ENCODE measurements at places on chromosomes 2 and 18.

DNA sequence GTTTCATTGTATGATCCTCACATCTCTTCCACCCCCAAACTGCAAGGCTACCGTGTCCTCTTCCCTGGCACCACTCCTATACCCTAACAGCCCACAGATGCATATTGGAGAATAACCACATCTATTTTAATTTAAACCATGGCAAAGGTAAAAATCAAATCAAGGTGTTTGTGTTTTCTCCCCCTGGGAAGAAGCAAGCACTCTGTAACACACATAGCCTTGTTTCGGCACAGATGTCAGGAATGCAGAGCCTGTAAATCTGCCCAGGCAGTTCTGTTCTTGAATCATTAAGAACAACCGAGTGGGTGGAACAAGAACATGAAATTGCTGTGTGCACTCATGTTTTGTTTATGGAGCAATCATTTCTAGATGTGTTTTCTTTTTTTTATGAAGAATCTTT, 6.8 kb upstream of the COX7A2L start:
- DNase-seq, result no peak

- DNase-seq, result no peak
Measured at GRCh38 chr2:240463866-240464481, 28.5 kb downstream of the GPC1 start.

- DNase-seq, result no peak
Measured at GRCh38 chr2:104976603-104977120, 61.2 kb upstream of the MRPS9 start.

DNA sequence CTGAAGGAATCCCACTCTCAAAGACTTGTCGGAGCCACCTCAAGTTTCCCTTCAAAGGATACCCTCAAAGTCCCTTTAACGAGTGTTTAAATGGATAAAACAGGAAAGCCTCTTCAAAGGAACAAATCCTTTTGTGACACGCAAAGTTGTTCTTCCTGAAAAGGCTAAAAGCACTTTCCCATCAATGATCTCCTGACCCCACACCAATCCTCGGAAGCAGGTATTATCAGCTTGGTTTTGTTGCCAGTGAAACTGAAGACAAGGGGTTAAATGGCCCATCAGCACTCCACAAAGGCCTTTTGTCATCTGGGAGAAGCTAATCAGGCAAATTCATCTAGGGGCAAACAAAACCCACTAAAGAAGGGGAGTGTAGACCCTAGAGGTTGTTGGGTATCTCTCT, 418.0 kb upstream of the ID2 start:
- DNase-seq, result no peak

- DNase-seq, result no peak
Measured at GRCh38 chr2:15776629-15776919, 163.8 kb upstream of the MYCN start.

DNA sequence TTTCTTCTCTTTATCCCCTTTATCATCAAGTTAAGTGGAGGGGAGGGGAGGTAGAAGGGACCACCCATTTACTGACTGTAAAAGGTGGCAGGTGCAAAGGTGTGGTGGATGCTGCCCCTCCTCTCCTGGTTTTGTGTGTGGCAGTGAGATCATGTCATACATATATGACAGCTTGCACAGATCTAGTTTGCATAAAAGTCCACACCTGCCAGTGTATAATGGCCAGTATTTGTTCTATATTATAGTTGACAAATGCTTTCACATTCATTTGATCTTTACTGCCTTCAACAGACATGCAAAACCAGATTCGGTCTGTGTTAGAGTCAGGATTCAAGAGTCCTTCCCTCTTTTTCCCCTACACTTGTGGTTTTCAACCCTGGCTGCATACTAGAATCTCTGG, 55.1 kb downstream of the TGFA start:
- no peak for DNase-seq

GRCh38 chr2:215138479-215138878, at the start of gene ABCA12:
ABCA12 (minus strand) TSS chr2:215138626; CDS start chr2:215138208, 418 bp downstream.
- no peak for DNase-seq

DNA sequence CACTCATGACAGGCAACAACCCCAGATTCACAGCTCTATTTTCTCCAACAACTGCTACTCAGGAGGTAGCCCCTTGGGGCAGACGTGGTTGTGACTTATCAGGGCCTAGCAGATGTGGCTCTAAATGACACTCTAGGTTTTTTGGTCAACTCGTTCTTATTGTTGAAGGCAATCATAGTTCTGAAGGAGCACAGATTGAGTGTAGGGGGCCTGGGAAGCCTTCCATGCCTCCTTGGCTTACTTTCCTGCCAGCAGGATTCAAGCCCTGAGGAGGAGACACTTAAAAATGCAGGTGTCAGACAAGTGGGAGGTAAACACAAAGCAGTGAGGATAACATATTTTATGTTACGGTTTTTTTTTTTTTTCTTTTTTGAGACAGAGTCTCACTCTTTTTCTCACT, 23.5 kb upstream of the SUCLG1 start:
- DNase-seq, result no peak

DNA sequence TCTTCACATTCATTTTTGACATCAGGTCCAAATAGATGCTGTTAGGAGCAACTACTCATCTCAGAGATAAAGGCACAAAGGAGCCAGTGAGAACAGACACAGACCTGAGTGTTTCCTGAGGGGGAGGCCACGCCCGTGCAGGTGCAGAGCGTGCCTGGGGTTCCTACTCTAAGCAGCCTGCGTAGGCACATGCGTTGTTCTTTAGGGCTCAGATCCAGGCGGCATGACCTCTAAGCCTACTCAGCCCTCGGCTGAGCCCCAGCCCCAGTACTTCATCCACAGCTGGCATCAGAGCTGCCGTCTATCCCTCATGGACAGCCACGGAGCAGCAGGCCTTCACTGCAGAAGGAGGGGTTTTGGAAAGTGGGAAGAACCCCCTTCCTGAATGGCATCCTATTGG, 54.9 kb upstream of the PXDN start:
- DNase-seq, result no peak

DNA sequence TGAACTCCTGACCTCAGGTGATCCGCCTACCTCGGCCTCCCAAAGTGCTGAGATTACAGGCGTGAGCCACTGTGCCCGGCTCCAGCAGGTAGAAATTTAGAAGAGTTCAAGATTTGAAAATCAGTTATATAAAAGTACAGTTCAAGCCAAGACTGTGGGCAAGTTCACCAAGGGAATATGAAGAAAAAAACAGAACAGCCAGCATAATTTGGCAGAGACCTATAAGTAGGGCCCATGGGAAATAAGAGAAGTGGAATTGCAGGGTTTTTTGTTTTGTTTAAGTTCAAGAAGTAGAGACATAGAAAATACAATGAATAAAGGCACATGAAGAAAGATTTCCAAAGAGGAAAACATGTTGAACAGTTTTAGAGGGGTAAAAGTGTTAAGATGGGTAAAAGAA, 57.9 kb downstream of the BAZ2B start:
- DNase-seq, result no peak

GRCh38 chr2:207805566-207806226, 36.0 kb upstream of the FZD5 start:
- no peak for DNase-seq

DNA sequence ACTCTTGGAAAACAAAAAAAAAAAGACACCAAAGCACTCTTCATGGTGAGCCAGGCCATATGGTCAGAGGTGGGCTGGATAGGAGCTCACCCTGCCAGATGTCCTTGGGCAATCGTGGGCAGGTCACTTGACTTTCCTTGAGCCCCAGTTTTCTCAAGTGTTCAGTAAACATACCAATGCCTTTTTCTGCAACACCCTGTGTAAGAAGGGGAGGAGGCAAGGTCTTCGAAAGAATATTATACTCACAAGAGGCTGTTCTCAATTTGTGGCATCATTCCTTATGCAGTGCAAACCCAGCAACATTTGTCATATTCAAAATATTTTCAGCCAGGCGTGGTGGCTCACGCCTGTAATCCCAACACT, 22.9 kb upstream of the TMEM87B start:
- DNase-seq, result no peak

DNA sequence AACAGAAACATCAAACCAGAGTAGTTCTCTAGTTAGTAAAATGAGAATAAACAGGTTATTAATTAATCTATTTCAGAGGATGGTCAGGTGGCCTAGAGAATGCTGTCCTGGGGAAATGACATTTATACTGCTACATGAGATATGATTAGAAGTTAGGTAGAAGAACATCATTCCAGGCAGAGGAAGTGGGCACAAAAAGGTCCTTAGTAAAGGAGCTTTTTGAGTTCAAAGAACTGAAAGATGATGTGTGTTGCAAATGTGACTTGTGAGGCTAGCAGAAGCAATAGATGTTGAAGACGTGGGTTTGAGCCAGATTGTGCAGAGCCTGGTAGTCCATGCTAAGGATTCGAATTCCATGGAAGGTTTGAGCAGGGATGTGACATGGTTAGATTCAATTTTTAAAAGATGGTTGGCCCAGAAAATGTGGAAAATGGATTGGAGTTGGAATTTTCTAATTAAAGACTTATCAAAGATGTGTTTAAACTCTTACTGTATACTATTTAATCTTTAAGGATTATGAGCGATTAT, 34.2 kb downstream of the RAB10 start:
- DNase-seq, result no peak

GRCh38 chr2:105510761-105511528, 112.1 kb upstream of the FHL2 start:
- no peak for DNase-seq

GRCh38 chr18:63130176-63130575, 189.4 kb downstream of the BCL2 start:
- no peak for DNase-seq

DNA sequence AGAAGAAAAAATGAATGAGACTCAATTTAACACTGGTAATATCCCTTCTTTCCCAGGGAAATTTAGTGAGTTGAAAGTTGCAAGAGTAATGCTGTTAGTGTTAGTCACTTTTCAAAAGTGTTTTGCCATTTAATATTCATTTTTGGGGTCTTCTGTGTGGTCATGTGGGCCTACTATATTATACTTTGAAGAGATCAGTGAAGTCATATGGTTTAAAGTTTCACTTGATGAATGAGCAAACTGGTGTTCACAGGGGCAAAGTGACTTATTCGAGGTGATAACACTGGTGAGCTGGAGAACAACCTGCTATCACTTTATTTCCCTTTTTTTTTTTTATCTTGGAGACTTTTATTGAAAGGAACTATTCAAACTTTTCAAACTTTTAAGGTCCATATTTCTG, 196.0 kb downstream of the PLCL1 start:
- no peak for DNase-seq

GRCh38 chr2:106562268-106563186, 75.4 kb downstream of the CD8B2 start:
- DNase-seq, result no peak

DNA sequence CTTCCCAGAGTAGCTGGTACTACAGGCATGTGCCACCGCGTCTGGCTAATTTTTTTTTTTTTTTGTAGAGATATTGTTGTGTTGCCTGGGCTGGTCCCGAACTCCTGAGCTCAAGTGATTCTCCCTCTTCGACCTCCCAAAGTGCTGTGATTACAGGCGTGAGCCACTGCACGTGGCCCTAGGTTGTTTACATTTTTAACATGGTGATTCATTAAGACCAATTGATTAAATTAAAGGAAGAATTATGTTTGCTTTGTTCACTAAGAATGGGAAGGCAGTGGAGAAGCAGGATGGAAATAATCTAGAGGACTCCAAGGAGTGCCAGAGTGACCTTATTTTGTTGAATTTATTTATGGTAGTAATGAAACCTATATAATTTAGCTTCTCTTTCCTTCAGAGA, 7.5 kb downstream of the LCLAT1 start:
- no peak for DNase-seq

GRCh38 chr2:34162231-34162630, 563.1 kb upstream of the FAM98A start:
- DNase-seq, result no peak

- DNase-seq, result no peak
Measured at GRCh38 chr2:98379311-98380202, 33.3 kb downstream of the CNGA3 start.

DNA sequence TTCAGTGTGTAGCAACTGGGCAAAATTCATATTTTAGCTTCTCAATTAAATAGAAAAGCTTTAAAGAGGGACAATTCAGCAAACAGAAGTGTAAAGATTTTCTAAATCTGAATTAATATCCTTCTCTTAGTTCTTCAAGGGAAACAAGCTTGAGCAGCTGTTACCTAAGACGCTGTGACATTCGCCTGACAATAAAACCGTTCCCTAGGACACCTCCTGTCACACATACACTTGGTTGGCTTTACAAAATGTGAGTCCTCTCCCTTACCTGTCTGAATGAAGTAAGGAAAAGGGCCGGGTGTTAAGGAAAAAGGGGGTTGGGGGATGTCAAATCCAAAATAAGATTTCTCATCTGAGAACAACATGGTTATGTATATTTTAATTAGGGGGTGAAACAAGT, 2.1 kb downstream of the SERTAD2 start:
- DNase-seq, result no peak

DNA sequence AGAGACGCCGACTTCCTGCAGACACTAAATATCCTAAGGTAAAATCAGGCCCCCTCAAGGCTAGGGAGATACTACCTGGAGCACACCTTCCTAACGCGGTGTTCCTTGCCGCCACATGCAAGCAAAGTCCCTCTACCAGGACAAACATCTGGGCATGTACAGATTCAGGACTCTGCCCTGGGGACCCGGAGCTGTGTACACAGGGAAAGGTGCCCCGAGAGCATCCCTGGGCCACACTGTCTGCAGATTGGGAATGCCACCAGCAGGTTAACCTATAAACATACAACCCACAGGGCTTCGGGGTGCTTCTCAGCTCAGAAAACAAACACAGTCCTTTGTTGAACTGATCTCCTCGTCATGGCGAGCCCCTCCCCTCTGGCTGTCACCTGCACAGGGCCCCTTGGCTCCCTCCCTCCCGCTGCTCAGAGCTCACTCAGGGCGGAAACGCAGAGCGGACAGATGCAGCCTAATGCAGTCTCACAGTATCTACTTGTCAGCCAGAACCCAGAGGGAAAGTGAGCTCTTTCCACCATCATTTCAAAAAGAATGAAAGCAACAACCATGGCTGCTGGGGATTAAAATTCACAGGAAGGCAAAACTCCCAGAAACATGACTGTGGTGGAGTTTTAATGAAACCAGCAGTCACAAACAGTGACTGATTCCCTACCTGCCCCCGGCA, 218.8 kb downstream of the HDAC4 start:
- DNase-seq, result no peak

- no peak for DNase-seq
Measured at GRCh38 chr2:15975261-15975600, 34.9 kb downstream of the MYCN start.

DNA sequence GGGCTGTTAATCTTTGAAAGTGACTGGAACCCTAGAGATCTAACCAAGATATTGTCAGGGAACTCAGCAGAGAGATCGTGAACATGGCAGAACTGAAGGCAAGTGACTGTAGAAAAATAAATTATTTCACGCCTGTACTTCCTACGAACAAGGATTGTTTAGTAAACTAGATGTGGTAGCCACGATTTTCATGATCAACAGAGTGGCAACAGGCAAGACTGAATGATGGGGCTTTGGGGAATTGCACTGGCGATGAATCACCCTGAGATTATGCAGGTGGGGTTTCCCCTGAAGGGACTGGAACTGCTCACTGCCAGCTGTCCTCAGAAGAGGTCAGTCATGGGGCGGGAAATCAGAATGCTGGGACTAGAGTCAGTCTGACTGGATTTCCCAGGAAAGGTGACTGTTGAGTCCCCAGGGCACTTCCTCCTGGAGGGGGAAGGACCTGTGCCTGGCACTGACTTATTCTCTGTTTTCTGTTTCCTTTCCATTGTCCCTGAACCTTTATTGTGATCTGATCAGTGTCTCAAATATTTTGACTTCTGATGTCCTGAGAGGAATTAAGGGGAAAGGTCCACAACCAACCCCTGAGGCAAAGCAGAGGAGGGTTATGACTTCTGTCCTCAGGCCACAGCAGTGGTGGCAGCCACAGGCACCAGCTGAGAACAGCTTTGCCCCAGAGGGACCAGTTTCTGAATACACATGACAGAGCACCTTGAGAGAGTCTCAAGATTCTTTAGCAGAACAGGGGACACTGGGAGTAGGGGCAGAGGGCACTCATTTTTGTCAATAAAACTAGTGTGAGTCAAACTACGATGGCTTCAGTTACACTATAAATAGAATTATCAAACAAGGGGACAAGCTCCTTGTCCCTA, 70.0 kb downstream of the NAB1 start:
- DNase-seq, result no peak
